ENCODE measurements at places on chromosomes 16 and 17.
A peak's percentile ranks its signal among the peaks of the same experiment; 100 is the strongest.

- DNase-seq, result no peak
Measured at GRCh38 chr17:74119049-74119580, 84.4 kb upstream of the RPL38 start.

DNA sequence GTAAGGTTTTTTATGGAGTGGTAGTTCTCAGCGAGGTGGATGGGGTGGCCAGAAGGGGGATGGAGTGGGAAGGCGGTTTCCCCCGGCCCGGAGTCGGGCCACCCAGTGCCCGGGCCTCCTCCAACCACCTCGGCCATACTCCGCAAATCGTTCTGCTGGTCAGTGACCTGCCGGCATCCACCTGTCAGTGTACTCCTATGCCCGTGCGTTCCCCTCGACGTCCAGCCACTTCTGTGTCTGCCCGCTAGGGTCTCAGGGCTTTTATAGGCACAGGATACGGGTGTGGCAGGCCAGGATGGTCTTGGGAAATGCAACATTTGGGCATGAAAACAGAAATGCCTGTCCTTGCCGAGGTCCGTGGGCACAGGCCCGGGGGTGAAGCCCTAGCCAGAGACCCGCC is 19.3 kb upstream of the ASGR2 start:
- no peak for DNase-seq

DNA sequence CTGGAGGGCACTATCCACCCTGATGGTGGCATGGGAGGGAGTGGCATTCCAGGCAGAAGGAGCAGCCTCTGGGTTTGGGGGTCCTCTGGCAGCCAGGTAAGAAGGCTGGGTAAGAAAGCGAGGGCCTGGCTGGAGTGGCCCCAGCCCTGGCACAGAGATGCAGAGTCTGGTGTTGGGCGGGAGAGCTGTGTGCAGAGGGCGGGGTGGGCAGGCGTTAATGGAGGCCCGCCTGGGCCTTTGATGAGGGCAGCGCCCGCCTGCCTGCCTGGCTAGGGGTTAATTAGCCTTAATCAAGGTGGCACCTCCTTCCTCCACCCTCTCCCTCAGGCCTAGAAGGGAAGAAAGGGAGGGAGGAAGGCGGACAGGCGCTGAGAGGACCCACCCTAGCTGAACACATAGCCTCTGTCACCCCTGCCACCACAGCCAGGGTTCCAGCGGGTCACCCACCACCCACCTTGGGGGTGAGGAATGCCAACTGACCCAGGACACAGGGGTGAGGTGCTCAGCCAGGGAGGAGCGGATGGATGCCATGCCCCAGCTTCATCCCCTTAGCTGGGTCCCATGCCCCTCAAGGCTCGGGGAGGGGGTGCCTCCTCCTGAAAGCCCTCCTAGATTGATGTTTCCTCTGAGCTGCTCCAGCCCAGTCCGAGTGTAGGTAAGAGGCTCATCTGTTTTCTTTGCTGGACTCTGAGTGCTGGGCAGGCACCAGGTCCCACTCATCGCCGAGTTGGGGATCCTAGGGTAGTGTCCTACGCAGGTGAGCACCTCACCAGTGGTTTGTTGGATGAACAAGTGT is 13.4 kb upstream of the FAM83G start:
- DNase-seq, result no peak

- DNase-seq, result no peak
Measured at GRCh38 chr17:43579566-43580140, 33.5 kb upstream of the ETV4 start.

GRCh38 chr16:10514369-10515055 is 65.9 kb downstream of the EMP2 start:
- DNase-seq, result peak; percentile 27

GRCh38 chr16:57013229-57013628 is 23.9 kb downstream of the NLRC5 start:
- DNase-seq, result no peak

Data from activated CD4-positive, alpha-beta T cell treated with anti-CD3 and anti-CD28 coated beads, Interleukin-2, amount 50 U/mL, for 4 hours (primary cell).